Effector CD8-positive, alpha-beta T cell (primary cell): ENCODE measurements at places on chromosomes 16 and 17.

GRCh38 chr16:59385959-59386358, 651.8 kb upstream of the GOT2 start:
- DNase-seq: no peak

DNA sequence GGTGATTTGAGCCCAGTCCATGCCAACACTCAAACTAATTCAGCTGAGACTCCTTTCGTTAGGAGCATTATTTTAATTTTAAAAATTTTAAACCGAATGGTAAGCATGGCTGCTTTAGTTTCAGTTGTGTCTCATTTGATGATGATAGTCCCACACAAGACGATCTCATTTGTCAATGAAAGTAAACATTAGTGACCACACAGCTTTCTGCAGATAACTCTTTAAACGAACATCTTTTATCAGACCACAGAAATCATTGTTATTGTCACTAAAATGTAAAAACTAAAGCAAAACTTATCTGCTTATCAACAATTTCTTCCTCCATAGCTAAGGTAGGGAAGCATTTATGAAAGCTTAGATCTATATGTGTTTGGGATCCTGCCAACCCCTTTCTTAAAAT, 382.2 kb downstream of the ZFHX3 start:
- DNase-seq: no peak

GRCh38 chr17:63262751-63263476, 183.2 kb downstream of the CYB561 start:
- no peak for DNase-seq

DNA sequence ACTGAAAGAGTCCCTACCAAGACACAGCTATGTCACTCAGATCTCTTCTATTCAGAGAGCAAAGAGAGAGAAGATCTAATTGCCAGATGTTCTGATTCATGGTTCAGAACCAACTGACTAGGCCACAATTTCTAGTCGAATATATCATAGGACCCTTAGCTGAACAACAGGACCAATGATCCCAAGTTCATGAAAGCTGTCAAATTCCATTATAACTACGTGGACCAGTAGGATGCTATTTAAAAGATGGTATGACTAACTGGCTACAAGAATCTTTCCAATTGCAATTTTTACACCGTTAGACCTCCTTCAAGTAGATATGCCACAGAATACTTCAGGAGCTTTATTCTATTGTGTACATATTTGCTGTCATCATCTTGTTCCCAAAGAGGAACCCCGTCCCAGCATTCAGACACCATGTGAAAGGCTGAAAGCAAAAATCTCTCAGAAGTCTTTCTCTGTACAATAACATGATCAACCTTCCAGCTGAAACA, 26.0 kb downstream of the DCUN1D3 start:
- no peak for DNase-seq

DNA sequence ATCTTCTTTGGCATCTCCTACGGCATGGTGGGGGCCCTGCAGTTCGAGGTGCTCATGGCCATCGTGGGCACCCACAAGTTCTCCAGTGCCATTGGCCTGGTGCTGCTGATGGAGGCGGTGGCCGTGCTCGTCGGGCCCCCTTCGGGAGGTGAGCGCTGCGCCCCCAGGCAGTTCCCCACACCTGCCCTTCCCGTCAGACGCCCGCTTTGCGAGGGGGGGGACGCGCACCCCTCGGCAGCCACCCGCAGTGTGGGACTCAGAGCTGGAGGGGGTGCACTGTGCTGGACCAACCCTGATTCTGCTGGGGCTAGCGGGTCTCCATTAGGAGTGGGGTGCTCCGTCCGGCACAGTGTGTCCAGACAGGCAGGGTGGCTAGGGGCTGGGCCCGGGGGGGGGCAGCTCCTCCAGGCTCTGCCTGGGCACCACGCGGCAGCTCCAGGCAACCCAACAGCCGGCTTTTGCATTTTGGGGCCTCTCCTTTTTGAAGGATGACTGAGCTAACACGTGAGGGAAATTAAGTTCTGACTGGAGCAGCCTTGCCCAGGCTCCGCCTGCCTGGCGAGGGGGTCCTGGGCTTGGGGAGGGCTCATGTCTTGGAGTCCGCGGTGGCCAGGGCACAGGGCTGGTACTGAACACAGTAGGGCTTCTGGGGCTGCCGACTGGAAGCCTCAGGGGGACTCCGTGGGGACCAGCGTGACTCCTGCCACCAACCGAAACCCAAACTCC, 9.1 kb downstream of the SLC16A3 start:
- no peak for DNase-seq

GRCh38 chr17:58452738-58453137, 35.4 kb upstream of the RNF43 start:
- no peak for DNase-seq

- DNase-seq: peak; percentile 56
These were observed 13.4 kb upstream of the SULT1A1 start for GRCh38 chr16:28623172-28623711.

DNA sequence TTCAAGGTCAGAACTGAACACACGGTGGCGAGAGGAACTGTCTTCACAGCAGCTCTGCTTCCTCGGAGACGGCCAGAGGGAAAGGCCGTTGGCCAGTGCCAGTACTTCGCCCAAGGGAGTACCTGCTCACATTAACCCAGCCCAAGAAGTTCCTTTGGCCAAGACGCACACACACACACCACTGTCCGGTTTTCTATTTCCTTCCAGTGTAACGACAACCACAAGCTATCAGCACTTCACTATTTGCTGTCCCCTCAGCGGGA, 744 bp upstream of the GGNBP2 start:
- DNase-seq: no peak

DNA sequence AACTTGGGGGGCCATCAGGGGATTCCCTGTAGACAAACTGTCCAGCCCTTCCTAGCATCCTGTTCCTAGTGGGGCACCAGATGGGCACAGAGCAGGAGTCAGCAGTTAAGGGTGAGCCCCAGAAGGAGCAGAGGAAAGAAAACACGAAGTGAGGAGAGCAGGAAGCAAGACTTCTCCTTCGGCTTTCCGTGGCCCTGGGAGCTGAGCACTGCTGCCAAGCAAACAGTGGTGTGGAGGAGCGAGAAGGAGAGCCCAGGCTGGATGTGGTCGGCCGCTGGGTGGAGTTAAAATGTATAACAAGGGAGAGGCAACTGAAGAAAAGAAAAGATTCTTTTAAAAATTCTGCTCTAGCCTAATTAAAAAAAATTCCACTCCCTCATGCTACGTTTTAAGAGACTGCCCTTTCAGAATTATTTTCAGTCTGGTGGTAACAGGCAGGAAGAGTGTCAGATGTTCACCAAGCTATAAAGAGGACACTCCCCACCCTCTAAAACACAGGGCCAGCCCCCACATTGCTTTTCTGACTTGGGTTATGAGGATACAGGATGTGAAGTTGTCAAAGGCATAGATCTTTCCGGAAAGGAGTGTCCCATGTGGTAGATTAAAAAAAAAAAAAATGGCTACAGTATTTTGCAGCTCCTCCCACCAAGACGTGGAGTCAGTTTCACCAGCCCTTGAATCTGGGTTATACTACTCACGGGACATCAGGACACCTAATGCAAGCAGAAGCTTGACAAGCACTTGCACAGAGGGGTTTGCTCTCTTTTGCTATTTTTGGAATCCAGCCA, 74.9 kb upstream of the ZFHX3 start:
- DNase-seq: no peak

DNA sequence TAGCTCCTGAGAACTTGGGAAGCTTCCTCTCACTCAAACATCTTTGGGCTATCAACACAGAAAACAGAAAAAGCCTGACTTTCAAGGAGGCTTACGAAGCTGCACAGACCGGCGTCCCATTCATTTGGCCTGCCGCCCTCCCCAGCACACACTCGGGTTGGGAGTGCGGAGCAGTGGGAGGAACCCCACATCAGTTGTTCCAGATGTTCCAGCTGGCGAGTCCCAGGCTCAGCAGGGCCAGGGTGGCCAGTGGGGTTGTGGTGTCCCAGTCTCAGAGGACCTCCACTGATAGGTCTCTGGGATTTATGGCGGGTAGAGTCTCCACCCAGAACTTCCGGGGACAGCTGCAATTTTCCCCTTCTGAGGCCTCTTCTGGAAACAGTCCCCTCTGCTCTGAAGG, 43.1 kb upstream of the DLX4 start:
- no peak for DNase-seq

- DNase-seq: no peak
These were observed 9.4 kb downstream of the CWC25 start for GRCh38 chr17:38815576-38816193.

DNA sequence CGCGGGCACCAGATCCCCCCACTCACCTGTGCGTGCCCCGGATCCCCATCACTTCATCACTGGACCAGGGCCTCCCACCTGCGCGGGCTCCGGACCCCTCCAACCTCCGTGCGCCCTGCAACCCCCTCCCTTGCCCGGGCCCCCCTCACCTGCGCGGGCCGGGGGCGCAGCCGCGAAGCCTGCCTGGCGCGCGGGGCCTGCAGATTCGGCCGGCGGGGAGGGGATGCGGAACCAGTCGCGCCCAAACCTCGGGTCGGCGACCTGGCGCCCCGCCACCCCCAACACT, 202 bp downstream of the CEP131 start:
- DNase-seq: no peak

- no peak for DNase-seq
These were observed 60.9 kb upstream of the TNRC6A start for GRCh38 chr16:24668481-24669061.

DNA sequence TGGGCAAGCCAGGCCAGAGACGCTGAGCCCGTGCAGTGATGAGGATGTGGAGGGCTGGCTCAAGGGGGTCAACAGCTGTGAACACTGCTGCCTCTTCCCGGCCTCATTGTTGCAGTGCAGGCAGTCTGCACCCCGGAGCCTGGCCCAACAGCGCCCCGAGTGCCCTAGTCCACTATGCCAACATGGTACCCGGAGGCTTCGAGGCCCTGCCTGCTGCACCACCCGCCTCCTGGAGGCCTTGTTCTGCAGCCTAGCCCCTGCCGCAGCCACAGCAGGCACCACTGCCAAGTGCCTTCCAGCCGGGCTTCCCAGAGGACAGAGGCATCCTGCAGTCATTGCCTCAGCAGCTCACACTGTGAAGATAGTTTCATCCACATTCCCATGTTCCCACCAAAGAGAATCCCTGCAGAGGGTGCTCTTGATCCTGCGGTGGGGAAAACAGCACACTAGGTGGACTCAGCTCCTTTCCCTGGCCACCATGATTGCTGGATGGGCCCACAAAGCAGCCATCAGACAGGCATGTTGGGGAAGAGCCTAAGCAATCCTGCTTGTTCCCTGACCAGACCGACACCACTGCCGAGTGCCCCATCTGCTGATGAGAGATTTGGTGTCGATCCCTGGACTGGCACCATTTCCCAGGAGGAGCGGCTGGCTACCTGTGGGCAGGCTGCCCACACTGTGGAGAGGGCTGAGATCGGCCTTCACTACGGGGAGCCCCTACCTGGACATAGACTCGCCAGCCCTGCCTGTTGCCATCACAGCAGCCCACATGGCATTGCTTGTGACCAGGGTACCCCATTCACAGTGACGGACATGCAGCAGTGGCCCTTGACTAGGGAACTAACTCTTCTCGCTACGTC, 44.9 kb downstream of the USP22 start:
- DNase-seq: no peak

- peak; percentile 15 for DNase-seq
These were observed 2.9 kb downstream of the SLC16A3 start for GRCh38 chr17:82231562-82232321.

- no peak for DNase-seq
These were observed 94.5 kb downstream of the PCTP start for GRCh38 chr17:55845385-55845784.

DNA sequence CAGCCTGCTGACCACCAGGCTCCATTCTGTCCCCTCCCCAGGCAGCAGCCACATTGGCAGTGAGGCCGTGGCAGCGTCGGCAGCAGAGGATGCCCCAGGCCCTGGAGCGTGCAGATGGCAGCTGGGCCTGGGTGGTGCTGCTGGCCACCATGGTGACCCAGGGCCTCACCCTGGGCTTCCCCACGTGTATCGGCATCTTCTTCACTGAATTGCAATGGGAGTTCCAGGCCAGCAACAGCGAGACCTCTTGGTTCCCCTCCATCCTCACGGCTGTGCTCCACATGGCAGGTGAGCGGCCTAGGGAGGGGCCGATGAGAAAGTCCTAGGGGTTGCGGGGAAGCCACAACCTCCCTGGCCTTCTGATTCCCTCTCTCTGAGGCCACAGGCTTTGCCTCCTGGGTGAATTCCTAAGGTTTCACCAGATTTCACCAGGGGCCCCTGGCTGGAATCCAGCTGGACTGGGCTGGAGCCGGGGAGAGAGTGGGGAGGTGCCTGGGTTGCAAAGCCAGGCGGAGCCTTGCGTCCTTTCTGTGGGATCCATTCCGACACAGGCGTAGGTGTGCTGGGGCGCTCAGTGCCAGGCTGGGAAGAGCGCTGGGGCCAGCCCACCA, 5.9 kb downstream of the SLC16A5 start:
- DNase-seq: no peak

DNA sequence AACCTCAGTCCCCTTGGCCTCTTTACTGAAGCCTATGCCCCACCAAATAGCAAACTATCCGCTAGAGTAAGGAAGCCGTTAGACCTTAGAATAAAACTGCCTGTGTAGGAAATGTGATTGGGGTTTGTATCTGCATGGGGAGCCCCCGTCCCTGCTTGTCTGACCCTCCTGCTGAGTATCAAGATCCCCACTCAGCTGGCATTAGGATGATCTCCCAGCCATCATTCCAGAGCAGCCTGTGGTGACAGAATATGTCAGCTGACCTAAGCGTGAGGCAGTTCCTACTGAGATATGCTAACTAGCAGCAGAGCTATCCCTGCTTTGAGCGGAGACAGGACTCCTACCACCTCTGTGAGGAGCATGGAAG, 645 bp upstream of the GFOD2 start:
- DNase-seq: no peak

DNA sequence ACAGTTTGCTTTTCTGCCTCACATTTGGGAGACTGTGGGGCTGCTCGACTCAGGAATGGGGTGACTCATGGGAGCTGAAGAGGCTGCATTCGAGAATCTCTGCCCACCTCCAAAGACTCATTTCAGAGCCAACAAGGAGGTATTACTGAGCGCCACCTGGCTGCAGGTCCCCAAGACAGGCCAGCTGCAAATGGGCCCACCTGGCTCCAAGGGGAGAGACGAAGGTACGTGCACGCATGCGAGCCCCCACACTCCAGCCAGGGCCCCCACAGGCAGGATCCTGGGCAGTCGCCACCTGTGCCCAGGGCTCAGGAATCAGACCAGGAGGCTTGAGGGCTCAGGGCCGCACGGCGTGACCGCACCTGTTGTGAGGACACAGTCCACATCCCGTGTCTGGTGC, 6.0 kb downstream of the HAGHL start:
- DNase-seq: no peak
